ENCODE measurements at places on chromosomes 12 and 14. TPM values are rescaled to one million over a fixed set of nuclear protein-coding genes. Genes with fewer than 3 reads are reported as not detected.

Gene IL26
- total RNA-seq, result not detected

GRCh38 chr12:56722832-56723231 is 2.3 kb downstream of the NACA start:
- no peak for DNase-seq

DNA sequence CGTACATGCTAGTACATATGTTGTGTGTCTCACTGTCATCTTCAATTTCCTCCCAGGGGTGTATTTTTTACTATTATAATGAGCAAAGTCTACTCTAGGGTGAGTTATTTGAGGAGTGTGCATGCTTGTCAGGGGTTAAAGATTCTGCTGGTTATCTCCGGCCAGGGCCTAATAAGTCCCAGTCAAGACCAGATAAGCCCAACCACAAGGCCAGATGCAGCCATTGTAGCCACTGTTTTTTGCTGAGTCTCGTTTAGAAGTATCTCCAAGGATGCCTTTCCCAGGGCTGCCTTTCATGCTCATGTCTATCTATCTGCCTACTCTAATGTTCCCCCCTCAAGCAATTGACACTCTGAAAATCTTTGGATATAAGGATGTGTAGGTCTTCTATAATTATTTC is 300.5 kb downstream of the IPO8 start:
- no peak for DNase-seq

GRCh38 chr12:3097836-3098235 is 20.7 kb downstream of the TSPAN9 start:
- DNase-seq, result no peak

- no peak for DNase-seq
Observed at GRCh38 chr14:72646861-72647528, 246.9 kb downstream of the DPF3 start.

- no peak for DNase-seq
Observed at GRCh38 chr12:26872625-26873024, 39.6 kb upstream of the ITPR2 start.

- no peak for DNase-seq
Observed at GRCh38 chr14:81289516-81289915, 68.8 kb upstream of the GTF2A1 start.

DNA sequence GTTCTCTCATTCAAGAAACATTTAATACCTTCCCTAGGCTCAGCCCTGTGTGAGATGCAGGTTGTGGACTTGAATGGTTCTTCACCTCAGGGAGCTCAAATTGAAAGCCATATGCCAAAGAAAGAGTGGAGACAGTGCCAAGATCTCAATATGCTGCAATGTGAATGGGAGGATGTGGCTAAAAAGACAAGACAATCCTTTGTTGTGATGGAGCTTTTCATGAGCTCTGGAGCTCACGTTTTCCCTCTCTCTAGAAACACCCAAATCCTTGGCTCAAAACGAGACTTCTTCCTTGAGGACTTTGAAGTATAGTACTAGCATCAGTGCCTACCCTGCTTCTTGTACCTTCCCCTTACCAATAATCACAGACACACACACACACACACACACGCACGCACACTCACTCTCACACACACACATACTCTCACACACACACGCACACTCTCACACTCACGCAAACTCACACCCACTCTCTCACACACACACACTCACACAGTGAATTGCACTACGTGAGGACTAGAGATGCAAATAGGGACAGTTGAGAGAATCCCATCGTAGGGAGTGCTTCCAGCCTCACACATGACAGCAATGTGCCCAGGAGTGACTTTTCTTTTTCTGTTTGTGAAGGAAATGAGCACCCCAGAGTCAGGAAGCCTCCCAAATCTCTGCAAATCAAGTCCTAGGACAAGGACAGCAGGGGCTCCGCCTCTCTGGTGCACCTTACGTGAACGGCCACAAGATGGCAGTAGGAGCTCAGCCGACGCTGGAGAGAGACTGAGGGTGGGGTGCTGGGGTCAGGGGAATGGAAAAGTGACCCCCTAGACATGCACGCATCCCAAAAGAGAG is 231.4 kb downstream of the PCNX1 start:
- peak; percentile 37 for DNase-seq

- DNase-seq, result peak; percentile 70
Observed at GRCh38 chr12:48023386-48023785, 19.1 kb upstream of the COL2A1 start.

Gene ACAD10
- 36.6 TPM for total RNA-seq

DNA sequence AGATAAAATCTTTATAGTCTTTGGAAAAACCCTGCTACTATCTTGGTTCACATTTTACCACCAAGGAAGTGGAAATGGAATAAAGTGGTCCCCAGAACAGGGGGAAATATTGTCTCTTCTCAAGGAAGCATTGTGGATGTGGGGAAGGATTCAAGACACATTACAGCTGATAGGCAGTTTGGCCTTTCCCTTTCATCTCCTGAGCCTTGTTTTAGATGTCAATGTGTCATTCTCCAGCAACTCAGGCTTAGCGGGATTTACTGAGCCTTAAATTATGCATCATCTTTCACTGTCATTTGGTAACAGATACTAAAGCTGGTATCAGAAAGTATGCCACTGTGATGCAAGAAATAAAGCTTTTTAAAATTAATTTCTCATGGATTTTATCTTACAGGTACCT is 136.2 kb downstream of the STXBP6 start:
- DNase-seq, result no peak
